ENCODE measurements at places on chromosomes 12 and 14. TPM values are rescaled to one million over a fixed set of nuclear protein-coding genes. Genes with fewer than 3 reads are reported as not detected.

DNA sequence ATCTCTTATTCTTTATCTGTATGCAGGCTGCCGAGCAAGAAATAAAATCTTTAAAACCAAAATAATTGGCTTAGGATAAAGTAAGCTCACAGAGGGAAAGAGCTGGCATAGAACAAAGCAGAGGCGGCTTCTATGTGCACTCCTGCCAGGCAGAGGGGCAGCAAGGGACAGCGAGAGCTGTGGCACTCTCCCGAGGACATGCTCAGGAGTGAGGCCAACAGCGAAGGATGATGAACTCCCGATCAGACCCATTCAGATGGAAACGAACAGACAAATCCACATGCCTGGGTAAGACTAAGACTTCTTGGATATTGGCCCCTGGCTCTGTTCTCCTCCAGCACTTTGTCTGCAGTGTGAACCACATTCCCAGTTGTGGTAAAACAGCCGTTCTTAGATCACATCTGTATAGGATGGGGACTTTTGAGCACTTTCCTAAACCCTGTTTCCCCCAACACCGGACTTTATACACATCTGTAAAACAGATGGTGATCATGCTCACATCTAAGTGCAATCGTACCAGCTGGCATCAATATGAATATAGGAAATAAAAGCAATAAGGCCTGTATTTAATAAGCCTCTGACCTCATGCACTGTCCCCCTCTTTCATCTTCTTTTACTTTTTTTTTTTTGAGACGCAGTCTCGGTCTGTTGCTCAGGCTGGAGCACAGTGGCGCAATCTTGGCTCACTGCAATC lies 134.1 kb downstream of the PPM1H start:
- no peak for DNase-seq

- no peak for DNase-seq
These were observed 466.1 kb upstream of the NOVA1 start for GRCh38 chr14:27063959-27064358.

The KLRC2 gene
- not detected for total RNA-seq

DNA sequence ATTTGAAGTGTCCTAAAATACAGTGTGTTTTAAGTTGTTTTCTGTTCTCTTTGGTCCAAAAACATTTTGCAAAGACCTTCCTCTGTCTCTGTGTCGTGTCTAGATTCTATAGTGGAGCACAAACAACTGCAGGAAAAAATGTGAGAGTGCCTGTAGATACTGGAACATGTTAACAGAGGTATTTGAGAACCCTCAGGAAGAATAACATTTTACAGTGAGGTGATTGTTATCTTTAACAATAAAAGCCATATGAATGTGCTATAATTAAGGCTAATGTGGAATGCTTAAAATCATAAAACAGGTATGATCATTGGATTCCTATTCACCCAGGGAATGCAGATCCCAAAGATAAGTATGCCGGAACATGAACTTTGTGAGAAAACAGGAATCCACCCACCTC lies 98.0 kb downstream of the SAMD4A start:
- no peak for DNase-seq

DNA sequence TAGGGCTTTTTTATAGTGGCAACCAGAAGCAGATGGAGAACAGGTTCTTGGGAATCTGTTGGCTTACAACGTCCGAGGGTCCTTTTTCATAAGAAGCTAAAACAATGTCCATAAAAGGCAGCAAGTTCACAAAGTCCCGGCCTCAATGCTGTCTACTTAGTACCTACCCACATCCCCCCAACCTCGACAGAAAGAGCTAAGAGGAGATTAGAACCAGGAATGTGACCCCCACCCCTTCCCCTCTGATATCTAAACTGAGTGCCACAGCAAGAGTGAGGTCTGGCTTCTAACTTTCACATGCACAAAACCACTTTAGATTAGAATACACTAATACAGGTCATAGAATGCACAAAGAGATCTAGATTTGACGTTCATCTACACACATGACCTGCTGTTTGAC lies 4.5 kb downstream of the DPF3 start:
- no peak for DNase-seq

DNA sequence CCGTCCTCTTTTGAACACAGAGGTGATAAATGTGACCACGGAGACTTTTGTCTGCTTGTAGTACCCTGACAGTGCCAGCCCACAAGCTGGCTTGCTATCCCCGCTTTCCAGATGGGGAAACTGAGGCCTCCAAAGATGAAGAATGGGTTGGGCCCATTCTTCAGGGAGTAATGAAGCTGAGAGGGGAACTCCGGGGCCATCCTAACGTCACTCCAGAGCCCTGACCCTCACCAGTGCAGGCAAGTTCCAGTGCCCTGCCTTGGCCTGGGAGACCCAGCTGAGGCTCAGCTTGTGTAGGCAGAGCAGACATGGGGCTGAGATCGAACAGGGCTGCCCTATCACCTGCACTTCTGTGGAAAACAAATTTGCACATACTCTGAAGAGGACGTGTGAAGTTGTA lies 277.1 kb downstream of the DPF3 start:
- no peak for DNase-seq

GRCh38 chr14:89479802-89480201 lies 62.8 kb upstream of the FOXN3 start:
- DNase-seq: no peak

DNA sequence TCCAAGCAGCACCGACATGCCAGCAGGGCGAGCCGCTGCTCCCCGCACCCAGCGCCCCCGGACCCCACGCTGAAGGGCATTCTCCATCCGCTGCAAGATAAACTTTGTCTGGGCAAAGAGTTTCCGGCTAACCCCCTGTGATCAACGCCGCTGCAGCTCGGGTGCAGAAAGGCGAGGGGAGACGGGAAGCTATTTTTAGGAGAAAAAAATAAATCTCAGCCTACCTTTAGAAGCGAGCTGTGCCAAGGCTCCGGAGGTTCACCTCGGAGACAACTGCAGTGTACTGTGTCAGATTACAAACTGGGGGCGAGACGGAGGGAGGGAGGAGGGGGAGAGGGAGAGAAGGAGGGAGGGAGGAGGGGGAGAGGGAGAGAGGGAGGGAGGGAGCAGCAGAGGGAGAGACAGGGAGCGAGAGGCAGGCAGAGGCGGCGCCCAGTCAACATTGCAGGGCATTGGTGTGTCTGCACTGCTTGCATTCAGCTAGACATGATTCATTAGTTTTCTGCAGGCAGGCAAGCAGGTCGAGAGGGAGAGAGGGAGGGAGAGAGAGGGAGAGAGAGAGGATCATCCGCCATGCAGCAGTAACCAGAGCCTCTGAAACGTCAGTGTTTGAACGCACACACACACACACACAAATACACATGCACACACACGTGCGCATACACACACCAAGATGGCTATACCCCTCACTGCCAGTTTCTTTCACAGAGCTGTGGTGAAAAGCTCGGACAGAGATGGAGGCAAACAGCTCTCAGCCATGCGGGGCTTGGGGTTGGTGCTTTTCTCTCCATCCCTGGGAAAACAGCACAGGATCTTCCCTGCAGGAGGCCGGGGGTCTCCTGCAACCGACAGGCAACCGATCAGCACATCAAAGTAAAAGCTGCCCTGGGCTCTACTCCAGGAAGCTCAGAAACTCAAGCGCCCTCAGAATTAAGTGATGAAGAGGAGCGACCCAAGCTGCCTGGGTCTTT lies at the start of gene RIMBP2:
Gene RIMBP2, minus strand, starts transcription at position 302 of the 971 bp plus-strand sequence. CDS start 237,286 bp downstream, outside the sequence.
- DNase-seq: no peak

GRCh38 chr12:54368025-54368708 lies 3.9 kb upstream of the GPR84 start:
- no peak for DNase-seq

The ENDOU gene
- total RNA-seq: 2.3 TPM

DNA sequence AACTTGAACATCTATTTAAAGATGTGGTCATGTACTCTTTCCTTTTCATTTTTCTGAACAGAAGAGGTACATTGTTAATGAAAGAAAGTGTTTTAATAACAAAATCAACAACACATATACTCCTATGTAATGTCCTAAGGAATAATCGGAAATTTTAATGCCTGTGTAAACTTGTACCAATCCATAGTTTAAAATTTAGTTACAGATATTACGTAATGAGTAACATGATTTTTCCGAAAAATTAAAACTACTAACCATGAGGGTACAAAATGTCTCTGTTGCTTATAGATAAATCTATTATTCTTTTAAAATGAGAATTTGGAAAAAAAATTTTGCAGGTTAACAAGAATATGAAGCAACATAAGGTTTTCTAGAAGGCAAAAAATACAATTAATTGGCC lies 220.1 kb downstream of the BCAT1 start:
- DNase-seq: no peak

The SELPLG gene
- 12.4 TPM for total RNA-seq

GRCh38 chr12:124469193-124469888 lies 98.1 kb downstream of the NCOR2 start:
- DNase-seq: no peak

DNA sequence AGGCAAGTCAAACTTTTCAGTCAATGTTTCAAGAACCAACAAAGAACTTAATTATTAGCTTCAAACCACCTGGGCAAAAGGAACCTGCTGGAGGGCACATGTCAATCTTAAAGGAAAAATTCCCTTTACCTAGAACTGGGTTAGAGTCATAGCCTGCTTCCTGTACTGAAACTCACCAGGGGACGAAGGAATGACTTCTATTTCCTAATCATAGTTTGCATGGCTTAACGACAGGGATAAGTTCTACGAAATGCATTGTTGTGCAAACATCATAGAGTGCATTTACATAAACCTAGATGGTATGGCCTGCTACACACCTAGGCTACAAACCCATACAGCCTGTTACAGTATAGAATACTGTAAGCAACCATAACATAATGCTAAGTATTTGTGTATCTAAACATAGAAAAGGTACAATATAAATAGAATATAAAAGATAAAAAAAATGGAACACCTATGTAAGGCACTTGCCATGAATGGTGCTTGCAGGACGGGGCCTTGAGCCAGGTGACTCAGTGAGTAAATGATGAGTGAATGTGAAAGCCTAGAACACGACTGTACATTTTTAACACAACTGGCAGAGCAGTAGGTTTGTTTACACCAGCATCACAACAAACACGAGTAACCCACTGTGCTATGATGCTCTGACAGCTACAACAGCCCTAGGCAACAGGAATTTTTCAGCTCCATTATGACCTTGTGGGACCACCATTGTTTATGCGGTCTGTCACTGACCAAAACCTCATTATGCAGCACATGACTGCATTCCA lies 234.9 kb upstream of the CAND1 start:
- DNase-seq: no peak

DNA sequence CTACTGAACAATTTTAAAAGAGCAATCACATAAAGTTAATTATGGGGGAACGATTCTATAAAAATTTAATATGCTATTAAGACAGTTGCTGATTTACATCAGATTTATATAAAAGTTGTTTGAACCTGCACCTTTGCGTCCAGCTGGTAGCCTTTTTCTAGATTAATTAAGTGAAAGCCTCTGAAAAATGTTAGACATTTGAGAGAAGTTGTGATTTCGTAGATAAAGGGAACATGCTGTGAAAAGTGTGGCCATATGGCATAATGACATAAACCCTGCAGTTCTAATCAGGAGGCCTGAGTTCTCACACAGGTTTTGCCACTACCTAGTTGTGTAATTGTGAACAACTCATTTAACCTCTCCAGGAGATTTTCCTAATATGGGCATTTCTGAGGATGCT lies 187.2 kb downstream of the TMTC2 start:
- DNase-seq: no peak

The CCDC197 gene
- not detected for total RNA-seq

The CLEC6A gene
- not detected for total RNA-seq

GRCh38 chr12:92955997-92956663 lies 27.0 kb upstream of the EEA1 start:
- DNase-seq: no peak

The HHIPL1 gene
- total RNA-seq: 4.1 TPM

DNA sequence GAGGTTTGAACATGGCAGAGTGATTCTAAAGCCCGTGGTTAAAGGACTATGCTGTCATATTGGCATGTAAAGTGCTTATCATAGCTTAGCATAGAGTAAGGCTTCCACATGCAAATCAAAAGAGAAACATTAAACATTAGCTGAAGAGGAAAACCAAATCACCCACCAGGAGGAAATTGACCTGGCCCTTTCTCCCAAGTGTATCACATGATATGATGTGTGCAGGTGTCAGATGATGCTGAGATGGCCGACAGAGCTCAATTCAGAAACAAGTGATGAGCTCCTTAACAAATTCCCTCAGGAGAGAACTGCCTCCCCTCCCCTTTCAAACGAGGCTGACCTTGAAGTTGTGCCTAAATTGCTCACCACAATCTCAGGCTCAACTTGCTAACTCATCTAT lies 217.1 kb upstream of the BTG1 start:
- DNase-seq: no peak

The AKAP5 gene
- total RNA-seq: 0.84 TPM

DNA sequence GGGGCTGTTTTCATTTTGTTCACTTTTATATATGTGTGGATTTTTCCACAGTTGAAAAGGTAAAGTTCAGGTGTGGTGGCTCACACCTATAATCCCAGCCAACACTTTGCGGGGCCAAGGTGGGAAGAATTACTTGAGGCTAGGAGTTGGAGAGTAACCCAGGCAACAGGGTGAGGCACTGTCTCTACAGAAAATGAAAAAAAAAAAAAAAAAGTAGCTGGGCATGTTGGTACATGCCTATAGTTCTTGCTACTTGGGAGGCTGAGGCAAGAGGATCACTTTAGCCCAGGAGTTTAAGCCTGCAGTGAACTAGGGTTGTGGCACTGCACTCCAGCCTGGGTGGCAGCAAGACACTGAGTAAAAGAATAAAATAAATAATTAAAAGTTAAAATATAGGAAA lies 326.5 kb downstream of the NAV3 start:
- no peak for DNase-seq

- no peak for DNase-seq
These were observed 66.5 kb downstream of the ATF7IP start for GRCh38 chr12:14431975-14432374.

The TAS2R30 gene
- 8.3 TPM for total RNA-seq

The AKAP3 gene
- 0.65 TPM for total RNA-seq

DNA sequence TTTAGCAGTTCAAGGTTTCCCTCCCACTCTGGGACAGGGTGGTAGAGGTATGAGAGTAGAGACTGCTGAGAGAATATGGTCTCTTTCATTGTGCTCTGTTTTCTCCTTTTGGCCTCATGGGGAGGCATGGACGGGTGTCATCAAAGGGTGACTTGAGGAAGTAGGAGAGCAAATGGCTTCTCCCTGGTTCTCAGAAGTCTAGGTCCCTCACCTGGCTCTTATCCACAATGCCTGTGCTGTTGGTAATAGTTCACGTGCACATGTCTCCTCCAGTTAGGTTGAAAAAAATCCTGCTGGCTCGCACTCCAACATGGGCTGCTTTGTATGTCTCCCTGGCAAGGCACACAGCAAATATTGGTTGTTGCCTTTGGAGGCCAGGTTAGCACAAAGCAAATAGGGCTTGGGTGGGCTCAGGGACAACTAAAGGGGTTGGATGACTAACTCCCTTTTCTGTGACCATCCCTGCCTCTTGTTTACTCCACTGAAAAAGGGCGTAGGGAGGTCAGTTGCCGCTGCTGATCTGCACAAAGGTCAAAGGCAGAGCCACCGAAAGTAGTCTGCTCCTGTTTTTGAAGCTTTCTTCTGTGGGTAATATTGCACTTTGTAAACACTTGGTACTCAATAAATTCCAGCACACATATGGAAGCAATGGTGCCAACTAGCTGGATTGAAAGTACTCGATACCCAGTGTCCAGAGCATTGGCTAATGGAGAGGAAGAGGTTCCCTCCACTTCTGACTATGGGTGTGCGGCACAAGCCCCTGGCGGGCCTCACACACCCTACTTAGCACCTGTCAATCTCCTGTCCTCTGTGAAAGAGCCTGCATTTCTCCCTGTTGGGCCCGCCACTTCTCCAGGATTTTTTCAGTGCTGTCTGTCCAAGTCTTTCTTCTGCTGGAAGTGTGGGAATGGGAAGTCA lies 121.8 kb downstream of the SLC38A6 start:
- no peak for DNase-seq

GRCh38 chr14:74848768-74849167 lies 27.2 kb downstream of the PROX2 start:
- DNase-seq: no peak

The PAPLN gene
- total RNA-seq: 15.4 TPM

GRCh38 chr12:96047229-96048211 lies 12.1 kb upstream of the LTA4H start:
- no peak for DNase-seq
